Activated T-helper 1 cell treated with anti-CD3 and anti-CD28 coated beads, Interleukin-2, amount 50 U/mL, for 16 hours (primary cell): ENCODE measurements at places on chromosomes 5 and 9.

DNA sequence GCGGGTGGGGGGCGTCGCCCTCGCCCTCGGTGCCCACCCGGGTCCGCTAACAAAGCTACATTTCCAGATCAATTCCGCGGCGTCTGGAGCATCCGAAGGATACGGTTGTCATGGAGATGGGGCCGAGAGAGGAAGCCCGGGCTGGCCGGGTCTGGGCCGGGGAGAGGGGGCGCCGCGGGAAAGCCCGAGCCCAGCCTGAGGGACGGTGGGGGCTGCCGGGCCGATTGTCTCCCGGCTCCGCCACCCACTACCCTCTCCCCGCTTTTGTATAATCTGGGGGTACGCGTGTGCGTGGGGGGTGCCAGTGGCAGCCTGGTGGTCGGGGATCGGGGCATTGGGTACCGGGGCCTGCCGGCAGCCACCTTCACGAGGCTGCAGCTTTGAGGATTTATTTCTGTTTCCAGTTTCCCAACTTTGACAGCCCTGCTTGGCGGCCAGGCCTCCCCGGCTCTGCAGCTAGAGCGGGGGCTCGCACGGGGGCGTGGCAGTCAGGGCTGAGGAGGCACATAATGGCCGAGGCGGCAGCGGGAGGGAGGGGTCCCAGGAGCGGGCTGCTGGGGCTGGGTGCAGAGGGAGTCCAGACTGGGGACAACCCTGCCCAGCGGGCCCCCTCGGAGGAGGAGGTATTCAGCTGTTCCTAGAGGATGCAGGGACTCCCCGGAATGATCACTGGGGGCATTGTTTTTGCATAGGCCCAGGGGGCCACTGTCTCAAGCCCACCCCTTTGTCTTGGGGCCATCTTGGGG lies 626 bp downstream of the PSD2 start:
- DNase-seq, result no peak

GRCh38 chr9:4333787-4334186 lies 33.9 kb upstream of the GLIS3 start:
- DNase-seq, result no peak

GRCh38 chr5:68290260-68290674 lies 74.7 kb downstream of the PIK3R1 start:
- no peak for DNase-seq

DNA sequence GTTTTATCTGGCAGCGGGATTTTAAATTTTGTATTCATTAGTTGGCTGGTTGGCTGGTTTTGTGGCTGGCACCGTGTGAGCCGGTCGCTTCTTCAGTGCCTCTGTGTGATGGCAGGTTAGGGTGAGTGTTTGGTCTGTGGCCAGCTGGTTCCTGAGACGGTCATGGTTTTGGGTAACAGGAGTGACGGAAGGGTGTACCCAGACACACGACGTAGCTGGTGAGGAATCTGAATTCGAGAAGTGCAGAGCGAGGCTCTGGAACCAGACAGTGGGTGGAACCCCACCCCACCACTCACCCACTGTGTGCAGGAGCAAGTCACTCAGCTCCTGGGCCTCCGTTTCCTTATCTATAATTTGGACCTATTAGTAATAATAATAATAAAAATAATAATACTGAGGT lies 2.7 kb downstream of the BTNL9 start:
- DNase-seq, result no peak

DNA sequence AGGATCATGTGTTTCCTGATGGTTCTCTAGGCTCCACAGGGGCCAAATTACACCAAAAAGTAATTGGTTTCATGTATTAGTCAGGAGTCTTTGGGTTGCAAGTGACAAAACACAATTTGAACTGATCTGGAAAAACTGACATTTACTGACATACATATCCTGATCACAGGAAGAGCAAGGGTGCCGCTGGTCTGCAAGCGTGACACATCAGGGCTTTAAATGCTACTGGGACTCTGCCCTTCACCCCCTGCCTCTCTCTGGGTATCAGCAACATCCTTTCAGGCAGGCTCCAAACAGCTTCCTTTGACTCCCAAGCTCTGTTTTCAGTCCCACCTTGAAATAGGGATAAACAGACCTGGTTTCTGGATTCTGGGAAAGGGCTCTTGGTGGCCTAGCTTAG lies 197.5 kb downstream of the PALM2AKAP2 start:
- DNase-seq, result no peak
